ENCODE measurements at places on chromosomes 3 and 15.

GRCh38 chr3:156519758-156520162 lies 35.2 kb downstream of the SSR3 start:
- no peak for DNase-seq

- DNase-seq, result no peak
These were observed 35.1 kb downstream of the POC1A start for GRCh38 chr3:52119099-52119498.

DNA sequence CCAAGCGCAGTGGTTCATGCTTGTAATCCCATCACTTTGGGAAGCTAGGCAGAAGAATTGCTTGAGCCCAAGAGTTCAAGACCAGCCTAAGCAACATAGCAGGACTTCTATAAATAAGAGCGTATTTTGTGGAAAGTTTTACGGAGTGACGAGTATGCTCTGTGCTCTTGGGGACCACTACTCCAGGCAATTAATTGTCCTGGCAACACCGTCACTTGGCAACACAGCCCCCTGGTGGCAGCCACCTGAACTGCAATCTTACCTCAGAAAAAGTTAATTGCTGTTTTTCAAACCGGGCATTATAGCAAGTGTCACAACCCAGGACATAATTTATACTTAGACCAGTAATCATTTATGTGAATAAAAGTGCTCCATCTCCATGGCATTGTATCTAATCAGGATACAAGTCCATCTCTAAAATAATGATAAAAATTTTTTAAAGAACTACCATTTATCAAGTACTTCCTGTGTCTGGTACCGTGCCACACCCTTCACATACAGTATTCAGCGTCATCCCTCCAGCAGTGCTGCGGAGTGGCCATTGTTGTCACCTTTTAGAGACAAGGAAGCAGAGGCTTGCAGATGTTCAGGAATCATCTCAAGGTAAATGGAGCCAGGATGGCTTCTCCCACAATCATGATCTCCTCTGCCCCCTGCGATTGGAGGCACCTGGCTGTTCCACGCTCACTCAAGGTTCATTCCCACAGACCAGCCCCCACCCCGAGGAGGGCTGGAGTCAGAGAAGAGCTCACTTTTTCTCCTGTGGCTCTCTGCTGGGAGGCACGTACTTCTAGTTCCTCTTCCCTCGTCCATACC lies 34.5 kb downstream of the PLA2G4D start:
- DNase-seq, result peak; percentile 58

GRCh38 chr15:25207369-25207768 lies 231.5 kb downstream of the UBE3A start:
- no peak for DNase-seq

DNA sequence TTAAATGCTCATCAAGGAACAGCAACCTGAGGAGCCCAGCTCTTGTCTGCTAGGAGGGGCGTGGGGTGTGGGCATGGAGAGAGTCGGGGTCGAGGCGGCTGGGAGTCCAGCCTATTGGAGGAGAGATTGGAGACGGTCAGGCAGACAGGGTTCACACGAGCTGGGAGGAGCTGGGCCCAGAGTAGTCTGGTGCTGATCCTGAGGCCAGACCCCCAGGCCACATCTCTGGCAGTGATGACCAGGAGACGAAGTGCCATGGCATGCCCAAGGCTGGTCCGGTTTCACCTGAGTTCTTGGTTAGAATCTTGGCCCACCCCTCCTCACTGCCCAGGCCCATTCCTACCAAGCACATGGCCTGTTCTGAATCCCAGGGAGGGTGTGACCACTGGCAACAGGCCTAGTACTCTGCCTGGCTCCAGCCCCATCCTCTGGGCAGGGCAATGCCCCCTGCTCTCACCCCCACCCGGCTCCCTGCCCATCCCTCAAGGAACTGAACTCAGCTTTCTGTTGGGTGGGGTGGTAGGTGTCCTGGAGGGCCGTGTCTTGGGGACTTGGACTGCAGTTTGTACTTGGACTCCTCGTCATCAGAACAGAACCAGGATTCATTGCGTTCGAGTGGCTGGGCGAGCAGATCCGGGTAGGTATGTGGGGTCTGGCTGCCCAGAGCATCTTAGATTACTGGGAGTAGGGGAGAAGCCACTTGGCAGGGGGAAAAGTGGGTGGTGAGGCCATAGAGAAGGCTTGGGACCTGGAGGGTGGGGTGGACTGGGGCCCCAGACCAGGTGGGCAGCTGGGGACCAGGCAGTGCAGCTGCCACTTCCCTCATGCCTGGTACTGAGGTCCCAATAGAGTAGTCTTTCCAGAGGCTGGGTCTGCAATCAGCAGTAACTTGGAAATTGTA lies 20.8 kb downstream of the SLC28A1 start:
- DNase-seq, result no peak

- DNase-seq, result no peak
These were observed 3.3 kb downstream of the CALML4 start for GRCh38 chr15:68201879-68202261.

GRCh38 chr15:85551221-85551832 lies 170.9 kb downstream of the AKAP13 start:
- DNase-seq, result no peak

DNA sequence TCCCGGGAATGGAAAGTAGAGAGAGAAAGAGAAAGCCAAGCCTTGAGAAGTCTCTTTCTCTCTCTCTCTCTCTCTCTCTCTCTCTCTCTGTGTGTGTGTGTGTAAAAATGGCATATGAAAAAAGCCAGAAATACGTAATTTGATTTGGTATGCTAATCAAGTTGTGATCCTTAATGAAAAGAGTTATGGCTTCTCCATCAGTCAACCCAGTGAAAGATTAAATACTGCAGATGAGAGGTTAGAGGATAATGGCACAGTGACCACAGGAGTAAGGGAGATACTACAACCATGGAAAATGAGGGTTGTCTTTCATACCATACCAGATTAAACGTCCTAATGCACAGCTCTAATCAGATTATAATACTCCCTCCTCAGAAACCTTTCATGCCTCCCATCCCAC lies 193.5 kb upstream of the SOX2 start:
- DNase-seq, result no peak

GRCh38 chr3:113167825-113168801 lies 43.2 kb upstream of the BOC start:
- no peak for DNase-seq

DNA sequence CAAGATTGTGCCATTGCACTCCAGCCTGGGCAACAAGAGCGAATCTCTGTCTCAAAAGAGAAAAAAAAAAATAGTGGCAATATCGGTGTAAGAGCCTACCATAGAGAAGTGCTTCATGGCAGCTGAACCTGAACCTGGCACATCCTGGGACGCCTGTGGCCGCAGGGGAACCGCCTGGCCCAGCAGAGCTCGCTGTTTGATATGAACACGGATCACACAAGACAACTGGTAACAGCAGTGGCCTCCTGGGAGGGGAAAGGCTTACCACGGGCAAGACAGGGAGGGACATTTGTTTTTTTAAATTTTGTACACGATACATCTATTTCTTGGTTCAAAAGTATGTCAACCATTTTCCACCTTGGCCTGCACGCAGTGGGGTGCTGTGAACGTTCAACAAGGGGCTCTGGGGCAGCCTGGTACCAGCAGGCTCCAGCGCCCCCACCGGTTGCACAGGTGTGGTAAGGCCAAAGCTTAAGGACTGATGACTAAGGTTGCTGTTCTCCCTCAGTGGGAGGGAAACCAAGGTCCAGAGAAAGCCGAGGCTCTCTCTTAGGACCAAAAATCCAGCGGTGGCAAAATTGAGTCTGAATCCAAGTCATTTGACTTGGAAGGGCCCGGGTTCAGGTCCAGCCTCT lies 21.7 kb upstream of the EPHB3 start:
- DNase-seq, result no peak

- peak; percentile 7 for DNase-seq
These were observed 9.4 kb upstream of the STRIT1 start for GRCh38 chr3:155302891-155303290.

GRCh38 chr15:73680549-73680948 lies 3.6 kb upstream of the CD276 start:
- DNase-seq, result no peak

GRCh38 chr3:113571360-113571759 lies 39.0 kb downstream of the SIDT1 start:
- no peak for DNase-seq

DNA sequence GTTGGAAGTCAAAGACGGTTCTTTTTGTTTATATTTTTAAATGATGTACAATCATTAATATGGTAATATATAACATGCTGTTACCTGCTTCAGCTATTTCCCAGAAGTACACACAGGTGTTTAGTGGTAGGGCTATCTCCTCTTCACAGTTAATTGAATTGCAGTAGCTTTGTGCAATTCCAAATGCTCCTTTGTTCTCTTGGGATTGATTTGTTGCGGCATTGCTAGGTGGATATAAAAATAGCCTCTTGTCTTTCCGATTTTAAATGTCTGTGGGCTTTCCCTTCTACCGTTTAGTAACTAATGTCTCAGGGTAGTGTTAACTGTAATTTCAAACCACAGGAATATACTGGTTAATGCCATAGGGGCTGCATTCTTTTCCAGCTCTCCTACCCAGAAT lies 307.6 kb upstream of the SLITRK3 start:
- no peak for DNase-seq

DNA sequence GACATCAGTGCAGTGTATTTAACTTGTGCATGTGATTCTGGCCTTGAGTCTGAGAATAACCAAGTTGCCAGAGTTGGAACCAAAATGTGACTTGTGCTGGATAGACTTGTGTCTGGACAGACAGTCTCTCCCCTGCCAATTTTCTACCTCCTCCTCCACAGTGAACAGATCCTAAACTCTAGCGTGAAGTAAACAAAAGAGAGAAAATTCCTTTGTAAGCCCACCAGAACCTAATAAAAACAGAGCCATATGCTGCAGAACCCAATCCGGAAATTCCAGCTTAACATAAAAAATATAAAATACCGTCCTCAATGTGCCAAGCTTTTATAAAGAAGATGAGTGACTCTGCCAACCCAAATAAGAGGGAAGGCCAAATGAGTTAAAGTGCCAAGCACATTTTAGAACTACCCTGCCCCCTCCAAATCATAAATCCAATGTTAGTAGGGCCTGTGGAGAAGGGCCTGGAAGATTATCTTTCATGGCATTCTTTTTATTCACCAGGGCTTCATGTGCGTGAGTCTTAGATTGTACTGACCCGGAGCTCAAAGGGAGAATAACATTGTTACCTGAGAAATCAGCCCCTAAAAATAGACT lies 344.6 kb upstream of the PROK2 start:
- DNase-seq, result no peak

DNA sequence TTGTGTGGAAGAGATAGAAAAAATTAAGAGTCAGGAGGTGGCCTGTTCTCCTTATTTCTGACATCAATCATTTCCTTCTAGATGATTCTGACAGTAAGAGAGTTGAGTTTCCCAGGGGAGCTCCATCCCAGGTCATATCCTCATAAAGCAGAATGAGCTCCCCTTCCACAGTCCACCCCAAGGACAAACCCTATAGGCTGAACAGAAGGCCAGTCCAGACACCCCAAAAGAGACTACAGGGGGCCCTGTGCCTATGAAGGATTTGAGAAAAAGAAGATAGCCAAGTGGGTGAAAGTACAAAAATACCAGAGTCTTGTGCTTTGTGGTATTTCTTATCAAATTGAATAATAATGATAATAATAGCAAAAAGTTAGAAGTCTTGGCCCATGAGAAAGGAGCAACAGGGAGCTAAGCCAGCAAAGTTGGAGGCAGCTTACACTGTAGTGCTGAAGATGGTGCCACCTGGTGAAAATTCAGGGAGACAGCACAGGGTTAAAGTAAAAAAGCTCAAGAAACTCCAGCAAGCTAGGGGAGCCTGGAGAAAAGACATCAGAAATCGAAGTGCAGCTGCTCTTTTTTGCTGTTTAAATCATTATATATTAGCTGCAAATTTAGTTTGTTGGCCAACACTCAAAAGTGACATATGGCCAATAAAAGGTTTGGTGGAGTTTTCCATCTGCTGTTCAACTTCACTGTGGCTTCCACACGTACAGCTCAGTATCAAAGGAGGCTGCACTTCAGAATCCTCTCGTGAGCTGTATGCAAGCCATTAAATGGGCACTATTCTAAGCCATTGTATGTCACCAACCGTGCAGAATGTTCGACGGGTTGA lies 35.8 kb upstream of the SLC24A5 start:
- peak; percentile 62 for DNase-seq

GRCh38 chr15:57337868-57338411 lies 38.4 kb upstream of the CGNL1 start:
- DNase-seq, result no peak

GRCh38 chr3:74331711-74332110 lies 282.7 kb downstream of the CNTN3 start:
- no peak for DNase-seq

DNA sequence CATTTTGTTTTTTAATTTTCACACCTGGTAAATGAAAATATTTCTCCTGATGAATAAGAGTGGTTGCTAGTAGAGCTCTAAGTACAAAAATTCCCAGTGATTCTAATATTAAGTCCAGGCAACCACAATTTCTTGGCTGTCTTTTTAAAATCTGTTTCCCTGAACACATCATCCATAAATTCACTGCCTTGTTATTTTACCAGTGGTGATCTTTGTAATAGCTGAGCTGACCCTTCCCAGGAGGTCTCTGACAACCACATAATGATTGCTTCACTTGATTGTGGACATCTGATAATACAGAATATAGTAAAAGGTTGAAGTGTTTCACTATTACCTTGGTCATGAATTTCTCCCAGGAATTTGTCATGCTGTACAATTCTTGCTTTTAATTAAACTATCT lies 13.9 kb upstream of the TOP2B start:
- DNase-seq, result peak; percentile 21

- DNase-seq, result no peak
These were observed 82.0 kb downstream of the TIGIT start for GRCh38 chr3:114375608-114376421.

DNA sequence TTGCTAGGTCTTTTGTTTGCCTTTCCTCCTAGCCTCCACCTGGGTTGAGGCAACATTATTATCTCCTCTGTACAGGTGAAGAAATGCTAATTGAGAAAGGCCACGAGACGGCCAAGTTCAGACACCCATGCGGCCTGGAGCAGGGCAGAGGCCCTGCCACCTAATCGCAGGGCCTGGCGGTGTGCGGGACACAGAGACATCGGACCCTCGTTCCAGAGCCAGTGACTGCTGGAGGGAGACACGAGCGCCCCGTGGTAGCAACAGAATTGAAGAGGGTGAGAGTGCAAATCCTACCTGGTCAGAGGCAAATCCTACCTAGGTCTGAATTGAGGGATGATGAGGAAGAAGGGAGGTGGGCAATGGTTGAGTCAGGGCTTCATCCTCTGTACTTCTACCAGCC lies 113.8 kb upstream of the MEF2A start:
- no peak for DNase-seq

- no peak for DNase-seq
These were observed 33.6 kb downstream of the TMEM45A start for GRCh38 chr3:100525753-100526612.

- no peak for DNase-seq
These were observed 200.5 kb downstream of the STT3B start for GRCh38 chr3:31733234-31733667.

- DNase-seq, result no peak
These were observed 393.5 kb downstream of the RSL24D1 start for GRCh38 chr15:54803134-54803808.

DNA sequence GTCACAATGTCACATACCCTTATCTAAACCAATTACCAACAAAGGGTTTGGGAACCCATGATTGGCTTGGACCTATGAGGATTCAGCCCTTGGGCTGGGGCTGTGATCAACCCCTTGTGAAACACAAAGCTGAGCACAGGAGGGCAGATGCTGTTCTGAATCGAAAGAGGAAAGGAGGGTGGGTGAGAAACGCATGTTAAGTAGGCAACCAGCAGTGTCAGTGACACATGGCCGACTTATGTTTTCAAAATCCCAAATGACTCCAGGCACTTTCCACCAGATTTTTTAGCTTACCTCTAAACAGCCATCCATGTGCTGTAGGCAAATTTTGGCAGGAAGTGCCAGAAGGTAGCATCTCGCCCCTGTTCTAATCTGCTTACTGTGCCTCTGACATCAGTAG lies 34.1 kb upstream of the KLHL25 start:
- no peak for DNase-seq

All from kidney glomerular epithelial cell (primary cell).